ENCODE measurements at places on chromosomes 2 and 18. TPM values are rescaled to one million over a fixed set of nuclear protein-coding genes. Genes with fewer than 3 reads are reported as not detected.

The MC2R gene
- polyA plus RNA-seq = not detected

The CCBE1 gene
- polyA plus RNA-seq = 24.7 TPM

DNA sequence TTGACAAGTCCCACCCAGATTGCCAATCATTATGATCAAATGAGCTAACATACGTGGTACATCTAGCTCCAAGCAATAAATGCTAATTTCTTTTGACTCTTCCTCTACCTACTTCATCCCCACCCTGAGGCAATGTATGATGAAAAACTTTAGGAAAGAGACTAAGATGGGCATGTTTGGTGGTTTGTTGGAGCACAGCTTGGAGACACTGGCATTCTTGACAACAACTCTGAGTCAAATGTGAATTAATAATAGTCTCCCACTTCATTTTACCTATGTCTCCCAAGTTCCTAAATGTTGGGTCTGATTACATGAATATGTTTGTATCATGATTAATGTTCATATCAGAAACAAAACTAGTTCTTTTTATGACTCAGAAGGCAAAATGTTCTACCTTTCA, 36.6 kb downstream of the EXOC6B start:
- no peaks in the 10 kb centered on the region for H3K4me1 ChIP-seq
- no peak overlapping the region for H3K4me3 ChIP-seq
- no peak for DNase-seq
- H3K36me3 ChIP-seq = no peaks in the 10 kb centered on the region
- H3K27ac ChIP-seq = no peak overlapping the region

DNA sequence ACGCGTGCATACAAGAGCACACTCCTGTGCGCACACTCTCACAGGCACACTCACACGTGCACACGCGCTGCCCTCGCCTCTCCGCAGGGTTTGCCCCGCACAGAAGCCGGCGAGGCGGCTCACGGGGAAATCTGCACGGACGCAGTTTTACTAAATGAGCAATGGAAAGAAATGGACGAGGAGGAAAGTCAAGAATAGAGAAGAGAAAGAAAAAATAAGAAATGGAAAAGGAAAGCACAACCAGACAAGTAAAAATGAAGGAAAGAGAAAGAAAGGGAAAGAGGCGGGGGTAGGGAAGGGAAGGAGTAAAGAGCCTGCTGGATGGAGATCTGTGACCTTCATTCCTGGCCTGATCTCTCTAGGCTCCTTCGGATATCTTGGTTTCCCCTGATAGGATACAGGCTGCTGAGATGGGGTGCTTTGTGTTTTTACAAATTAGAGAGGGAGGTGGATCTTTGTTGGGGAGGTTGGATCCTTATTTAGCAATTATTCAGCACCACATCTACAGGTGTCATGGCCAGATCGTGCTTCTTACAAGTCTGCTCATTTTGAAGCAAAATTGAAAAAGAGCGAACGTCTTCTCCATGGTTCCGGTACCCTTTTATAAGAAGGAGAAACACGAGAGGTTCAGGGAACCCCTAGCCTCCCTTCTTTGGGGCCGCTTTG, 693 bp upstream of the LRP2 start:
- peaks cover 23% of the 10 kb centered on the region for H3K4me1 ChIP-seq
- no peak for DNase-seq
- no peak overlapping the region for H3K27ac ChIP-seq
- no peaks in the 10 kb centered on the region for H3K27me3 ChIP-seq

GRCh38 chr2:61173116-61173515, 11.1 kb downstream of the C2orf74 start:
- H3K36me3 ChIP-seq = no peaks in the 10 kb centered on the region
- DNase-seq = no peak
- H3K27ac ChIP-seq = no peak overlapping the region
- H3K27me3 ChIP-seq = no peaks in the 10 kb centered on the region

The C1GALT1C1L gene
- 1.3 TPM for polyA plus RNA-seq

- no peaks in the 10 kb centered on the region for H3K4me1 ChIP-seq
- no peaks in the 10 kb centered on the region for H3K36me3 ChIP-seq
These were observed 89.5 kb downstream of the TMEM185B start for GRCh38 chr2:120133572-120134244.

The SKOR2 gene
- not detected for polyA plus RNA-seq

The POTEE gene
- 0.01 TPM for polyA plus RNA-seq

- no peak overlapping the region for H3K27ac ChIP-seq
- H3K27me3 ChIP-seq = no peaks in the 10 kb centered on the region
- no peaks in the 10 kb centered on the region for H3K36me3 ChIP-seq
- DNase-seq = no peak
These were observed 495 bp upstream of the ASIC4 start for GRCh38 chr2:219513787-219514186.

DNA sequence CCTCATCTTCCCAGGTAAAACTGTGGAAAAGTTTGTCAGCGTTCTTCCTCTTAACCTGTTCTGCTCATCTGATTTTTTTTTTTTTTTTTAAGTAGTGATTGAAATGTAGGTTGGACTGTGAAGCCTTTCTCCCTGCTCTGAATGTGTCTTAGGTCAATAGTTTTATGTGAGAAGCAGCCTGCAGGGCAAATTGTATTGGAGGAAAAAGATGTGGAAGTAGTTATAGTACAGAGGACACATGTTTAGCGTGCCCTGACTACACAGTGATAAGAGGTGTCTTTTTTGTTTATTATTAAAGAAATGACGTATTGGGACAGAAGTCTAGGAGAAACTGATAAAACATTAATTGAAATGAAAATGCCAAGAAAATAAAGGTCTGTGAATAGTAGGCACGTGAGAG, 1.5 kb downstream of the MTA3 start:
- no peaks in the 10 kb centered on the region for H3K36me3 ChIP-seq
- H3K27me3 ChIP-seq = no peaks in the 10 kb centered on the region
- H3K4me1 ChIP-seq = peaks cover 21% of the 10 kb centered on the region

DNA sequence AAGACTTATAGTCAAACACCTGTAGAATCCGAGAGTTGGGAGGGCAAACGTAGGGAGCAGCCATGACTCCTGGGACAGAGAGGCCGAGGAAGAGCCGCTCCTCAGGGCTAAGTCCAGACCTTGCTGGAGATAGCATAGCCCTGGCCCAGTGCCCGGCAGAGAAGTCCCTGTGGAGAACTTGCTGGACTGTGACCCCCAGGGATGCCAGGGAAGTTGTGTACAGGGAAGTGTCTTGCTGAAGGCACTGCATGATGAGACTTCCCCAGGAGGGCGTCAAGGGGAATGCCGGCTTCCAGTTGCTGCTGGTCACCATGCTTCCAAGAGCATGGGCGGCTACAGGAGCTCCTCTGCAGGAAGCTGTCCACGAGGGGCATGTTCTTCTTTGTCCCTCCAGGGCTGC, 8.6 kb upstream of the CNDP1 start:
- H3K27ac ChIP-seq = no peak overlapping the region
- H3K36me3 ChIP-seq = no peaks in the 10 kb centered on the region
- H3K4me3 ChIP-seq = no peak overlapping the region
- H3K4me1 ChIP-seq = peaks cover 2% of the 10 kb centered on the region
- no peaks in the 10 kb centered on the region for H3K27me3 ChIP-seq

DNA sequence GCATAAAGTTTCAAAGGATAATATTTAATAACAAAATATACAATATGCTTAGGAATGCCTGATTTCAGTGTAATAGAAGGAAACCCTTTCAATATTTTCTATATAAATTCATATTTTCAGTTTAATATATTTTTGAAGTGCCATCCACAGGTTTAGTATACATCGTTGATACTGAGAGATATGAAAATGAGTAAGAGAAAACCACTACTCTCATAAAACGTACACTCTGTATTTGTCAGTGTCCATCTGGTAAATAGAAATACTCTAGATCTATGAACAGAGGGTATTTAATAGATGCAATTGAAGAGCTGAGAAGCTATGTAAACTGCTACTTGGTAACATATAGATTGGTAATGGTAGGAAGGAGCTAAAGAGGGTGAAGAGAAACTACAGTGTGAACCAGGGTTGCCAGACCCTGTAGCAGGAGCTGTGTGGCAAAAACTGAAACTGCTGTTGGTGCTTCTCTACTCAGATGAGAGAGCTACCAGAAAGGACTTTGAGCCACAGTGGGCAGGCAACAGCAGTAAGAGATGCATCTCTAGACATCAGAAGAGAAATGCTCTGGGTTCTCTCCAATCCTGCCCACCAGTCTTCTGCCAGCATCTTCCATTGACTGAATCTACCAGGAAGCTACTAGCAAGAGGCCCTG, 187.4 kb downstream of the CCDC102B start:
- H3K27ac ChIP-seq = no peak overlapping the region
- no peaks in the 10 kb centered on the region for H3K27me3 ChIP-seq
- no peak for DNase-seq
- H3K4me1 ChIP-seq = no peaks in the 10 kb centered on the region

DNA sequence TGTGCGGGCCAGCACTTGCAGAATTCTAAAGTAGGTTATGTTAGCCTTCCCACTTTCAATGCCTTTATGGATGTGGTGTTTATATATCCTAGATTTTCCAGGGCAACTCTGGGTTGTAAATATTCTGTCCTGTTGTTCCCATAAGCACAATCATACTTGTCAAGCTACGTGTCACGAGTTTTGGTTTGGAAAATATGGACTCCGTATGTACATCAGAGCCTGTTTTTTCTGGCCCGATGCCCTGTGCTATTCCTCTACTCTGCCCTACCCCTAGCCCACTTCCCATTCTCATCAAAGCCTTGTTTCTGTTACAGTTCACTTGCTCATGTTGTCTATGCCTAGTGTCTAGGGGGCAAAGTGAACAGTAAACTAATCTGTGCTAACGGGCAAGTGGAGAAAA, 27.0 kb upstream of the ZEB2 start:
- DNase-seq = no peak
- H3K4me1 ChIP-seq = no peaks in the 10 kb centered on the region
- no peaks in the 10 kb centered on the region for H3K36me3 ChIP-seq
- H3K27ac ChIP-seq = no peak overlapping the region

DNA sequence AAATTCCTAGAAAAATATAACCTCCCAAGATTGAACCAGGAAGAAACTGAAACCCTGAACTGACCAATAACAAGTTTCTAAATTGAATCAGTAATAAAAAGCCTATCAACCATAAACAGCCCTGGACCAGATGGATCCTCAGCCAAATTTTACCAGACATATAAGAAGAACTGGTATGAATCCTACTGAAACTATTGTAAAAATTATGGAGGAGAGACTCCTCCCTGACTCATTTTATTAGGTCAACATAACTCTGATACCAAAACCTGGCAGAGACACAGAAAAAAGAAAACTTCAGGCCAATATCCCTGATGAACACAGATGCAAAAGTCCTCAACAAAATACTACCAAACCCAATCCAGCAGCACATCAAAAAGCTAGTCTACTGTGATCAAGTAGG, 11.3 kb downstream of the NT5C1B start:
- H3K4me3 ChIP-seq = no peak overlapping the region
- no peak for DNase-seq
- no peaks in the 10 kb centered on the region for H3K36me3 ChIP-seq
- H3K27ac ChIP-seq = no peak overlapping the region
- no peaks in the 10 kb centered on the region for H3K4me1 ChIP-seq

The CROCC2 gene
- polyA plus RNA-seq = not detected

The MAP3K20 gene
- polyA plus RNA-seq = 88.4 TPM

The DTNA gene
- polyA plus RNA-seq = 8.3 TPM

The CYP26B1 gene
- polyA plus RNA-seq = 1.5 TPM

The SERPINB10 gene
- polyA plus RNA-seq = not detected

DNA sequence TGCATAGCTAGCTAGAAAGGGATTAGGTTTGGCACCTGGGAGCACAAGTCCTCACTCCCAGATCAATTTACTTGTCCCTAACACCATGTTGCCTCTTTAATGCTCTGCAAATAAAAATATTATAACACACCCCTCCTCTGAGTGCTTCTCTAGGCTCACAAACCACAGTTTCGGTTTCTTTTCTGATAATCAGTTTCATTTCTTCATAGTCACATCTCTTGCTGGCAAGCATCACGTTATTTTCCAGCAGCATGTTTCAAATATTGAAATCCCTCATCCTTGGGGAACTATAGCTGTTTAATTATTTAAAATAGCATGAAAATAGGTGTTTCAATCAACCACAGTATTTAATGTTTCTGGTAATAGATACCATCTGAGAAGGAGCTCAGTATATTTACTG, 13.9 kb upstream of the SMCHD1 start:
- no peaks in the 10 kb centered on the region for H3K27me3 ChIP-seq
- no peaks in the 10 kb centered on the region for H3K36me3 ChIP-seq
- DNase-seq = no peak
- H3K27ac ChIP-seq = no peak overlapping the region
- H3K4me3 ChIP-seq = no peak overlapping the region
- H3K4me1 ChIP-seq = peaks cover 1% of the 10 kb centered on the region

The ADRA2B gene
- 0.90 TPM for polyA plus RNA-seq

DNA sequence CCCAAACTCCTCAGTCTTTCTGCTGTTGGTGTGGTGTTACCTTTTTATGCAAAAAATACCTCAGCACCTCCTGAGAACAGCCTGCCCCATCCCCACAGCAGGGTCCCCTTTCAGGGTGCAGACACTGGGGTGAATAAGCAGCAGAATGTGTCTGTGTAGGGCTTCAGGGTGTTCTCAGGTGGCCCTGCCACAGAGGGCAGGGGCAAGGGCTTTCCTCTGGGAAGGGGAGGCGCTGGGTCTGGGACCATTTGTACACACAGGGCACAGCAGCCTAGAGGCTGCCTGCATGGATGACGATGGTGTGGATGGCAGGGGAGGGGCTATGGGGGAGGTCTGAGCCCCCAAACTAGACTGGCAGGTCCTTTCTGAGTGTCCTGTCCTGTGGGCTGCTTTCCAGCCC, 2.6 kb downstream of the HAAO start:
- no peak for DNase-seq
- H3K4me3 ChIP-seq = no peak overlapping the region
- H3K36me3 ChIP-seq = no peaks in the 10 kb centered on the region
- H3K27ac ChIP-seq = no peak overlapping the region
- no peaks in the 10 kb centered on the region for H3K27me3 ChIP-seq
- peaks cover 10% of the 10 kb centered on the region for H3K4me1 ChIP-seq

- peaks cover 31% of the 10 kb centered on the region for H3K4me1 ChIP-seq
- DNase-seq = no peak
- no peaks in the 10 kb centered on the region for H3K36me3 ChIP-seq
These were observed 144.1 kb downstream of the ZFP36L2 start for GRCh38 chr2:43082111-43082894.

DNA sequence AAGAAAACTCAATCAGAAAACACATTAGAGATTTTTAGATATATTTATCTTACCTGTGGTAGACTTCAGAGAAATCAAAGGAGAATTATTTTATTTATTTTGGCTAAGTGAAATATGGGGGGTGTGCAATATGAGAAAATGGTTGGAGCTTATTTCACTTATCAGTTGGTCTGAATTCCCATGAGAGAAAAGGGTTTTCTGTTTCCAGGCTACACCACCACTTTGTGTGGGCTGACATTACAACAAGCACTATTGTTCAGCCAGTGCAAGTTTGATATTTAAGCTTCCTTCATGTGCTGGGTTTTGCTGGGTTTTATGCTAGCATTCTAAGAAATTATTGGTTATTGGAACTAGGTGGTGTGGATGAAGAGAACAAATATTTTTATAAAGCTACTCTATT, 33.5 kb downstream of the RMND5A start:
- DNase-seq = no peak
- H3K4me1 ChIP-seq = no peaks in the 10 kb centered on the region
- no peak overlapping the region for H3K27ac ChIP-seq
- H3K36me3 ChIP-seq = no peaks in the 10 kb centered on the region

All from ovary (tissue), 10 donors.